ENCODE measurements at places on chromosomes 4 and X.

GRCh38 chr4:10161146-10161545 lies 44.5 kb upstream of the WDR1 start:
- no peak for DNase-seq

- DNase-seq = no peak
Observed at GRCh38 chr4:113294908-113295307, 245.5 kb downstream of the ANK2 start.

GRCh38 chr4:2250357-2251072 lies 8.6 kb upstream of the HAUS3 start:
- peak; percentile 18 for DNase-seq

DNA sequence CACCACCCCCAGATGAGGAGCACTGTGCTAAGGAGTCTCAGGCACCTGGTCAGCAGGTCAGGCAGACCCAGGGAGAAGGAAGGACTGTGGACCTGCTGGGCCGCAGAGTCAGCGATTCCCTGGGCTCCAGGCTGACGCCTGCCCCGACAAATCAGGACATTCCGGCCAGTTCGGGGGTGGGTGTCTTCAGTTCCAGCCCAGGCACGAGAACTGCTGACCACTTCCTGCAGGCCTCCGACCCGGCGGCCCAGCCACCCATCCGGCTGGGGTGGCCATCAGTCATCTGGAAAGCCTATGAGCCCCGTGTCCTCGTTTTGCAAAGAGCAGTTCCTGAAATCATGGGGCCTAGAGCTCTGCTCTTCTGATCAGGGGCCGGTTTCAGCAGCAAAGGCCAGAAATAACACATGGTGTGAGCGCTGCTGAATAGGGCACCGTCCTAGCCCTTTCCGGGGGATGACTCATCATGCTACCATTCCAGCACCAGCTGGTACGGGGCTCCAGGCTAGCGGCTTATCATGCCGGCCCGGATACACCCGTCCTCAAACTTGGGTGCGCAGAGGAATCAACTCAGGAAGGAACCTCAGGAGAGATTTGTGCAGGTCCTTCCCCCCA lies 7.8 kb upstream of the SH3TC1 start:
- DNase-seq = peak; percentile 72

- DNase-seq = peak; percentile 53
Observed at GRCh38 chr4:121307445-121308327, 73.1 kb downstream of the QRFPR start.

GRCh38 chr4:71232056-71232430 lies 106.8 kb upstream of the SLC4A4 start:
- no peak for DNase-seq

DNA sequence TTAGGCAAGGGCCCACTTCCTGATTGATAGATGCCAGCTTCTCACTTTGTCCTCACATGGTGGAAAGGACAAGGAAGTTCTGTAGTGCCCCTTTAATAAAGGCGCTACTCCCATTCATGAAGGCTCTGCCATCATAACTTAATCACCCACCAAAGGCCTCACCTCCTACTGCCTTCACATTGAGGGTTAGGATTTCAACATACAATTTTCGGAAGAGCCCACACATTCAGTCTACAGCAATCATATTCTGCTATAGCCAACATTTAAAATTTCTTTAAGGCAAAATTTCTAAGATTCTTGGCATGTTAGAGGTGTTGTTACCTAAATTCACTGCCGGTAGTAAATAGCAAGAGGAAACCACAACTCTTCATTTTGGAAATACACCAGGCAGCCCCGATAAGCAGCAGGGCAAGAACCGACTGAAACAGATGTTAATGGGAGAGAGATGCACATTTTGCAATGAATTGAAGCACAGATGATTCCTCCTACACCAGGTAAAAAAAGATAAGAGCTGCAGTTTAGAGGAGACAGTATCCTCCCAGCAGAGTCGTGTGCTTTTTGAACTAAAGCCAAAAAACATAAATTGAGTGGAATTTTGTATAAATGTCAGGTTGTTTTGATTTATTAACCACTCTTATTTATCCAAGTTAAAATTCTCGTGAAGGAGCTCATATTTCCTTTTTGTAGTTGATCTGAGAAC lies 594.9 kb downstream of the KCTD8 start:
- no peak for DNase-seq

DNA sequence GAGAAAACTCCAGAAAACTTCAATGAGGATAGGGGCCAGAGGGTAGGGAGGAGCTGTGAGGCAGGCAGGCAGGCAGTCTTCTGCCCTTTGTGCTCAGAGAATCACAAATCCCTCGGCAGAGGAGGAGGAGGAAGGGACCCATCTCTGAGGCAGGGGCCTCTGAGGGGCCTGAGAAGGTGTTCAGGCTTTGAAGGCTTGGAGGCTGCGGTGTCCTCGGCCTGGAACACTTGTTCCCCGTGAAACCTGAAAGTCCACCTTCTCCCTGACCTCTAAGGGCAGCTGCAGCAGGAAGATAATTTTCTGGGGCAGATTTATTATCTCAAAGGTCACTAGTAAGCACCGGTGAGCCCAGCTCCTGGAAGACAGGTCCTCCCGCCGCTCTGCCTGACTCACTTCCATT lies 200.3 kb upstream of the BCOR start:
- DNase-seq = no peak

DNA sequence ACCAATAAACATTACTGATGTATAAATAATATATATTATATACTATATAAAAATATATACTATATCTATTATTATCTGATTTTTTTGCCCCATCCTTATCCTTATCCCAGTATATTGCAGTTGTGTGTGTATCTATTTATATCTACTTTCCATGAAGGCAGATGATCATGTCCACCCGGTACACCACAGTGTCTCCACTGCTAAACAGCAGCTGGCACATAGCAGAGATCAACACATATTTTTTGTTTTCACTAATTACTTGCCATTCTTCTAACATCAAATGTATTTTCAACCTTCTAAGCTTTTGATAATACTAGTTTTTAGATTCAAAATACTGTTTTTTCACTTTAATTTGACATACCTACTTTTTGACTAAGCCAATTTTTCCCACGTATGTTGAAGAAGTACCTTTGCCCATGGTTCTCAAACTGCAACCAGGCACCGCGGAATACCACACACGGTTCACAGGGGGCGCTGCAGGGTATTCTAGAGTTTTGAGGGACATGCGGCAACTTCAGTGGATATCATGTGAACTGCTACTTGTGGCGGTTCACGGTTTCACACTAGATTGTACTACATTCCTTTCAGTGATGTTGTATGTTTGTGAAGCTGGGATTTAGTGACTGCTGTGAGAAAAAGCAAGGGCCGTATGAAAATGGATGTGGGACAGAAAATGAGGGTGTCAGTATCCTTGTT lies 182.5 kb upstream of the NPY2R start:
- DNase-seq = peak; percentile 20

GRCh38 chr4:108097990-108098553 lies 70.7 kb downstream of the LEF1 start:
- no peak for DNase-seq

DNA sequence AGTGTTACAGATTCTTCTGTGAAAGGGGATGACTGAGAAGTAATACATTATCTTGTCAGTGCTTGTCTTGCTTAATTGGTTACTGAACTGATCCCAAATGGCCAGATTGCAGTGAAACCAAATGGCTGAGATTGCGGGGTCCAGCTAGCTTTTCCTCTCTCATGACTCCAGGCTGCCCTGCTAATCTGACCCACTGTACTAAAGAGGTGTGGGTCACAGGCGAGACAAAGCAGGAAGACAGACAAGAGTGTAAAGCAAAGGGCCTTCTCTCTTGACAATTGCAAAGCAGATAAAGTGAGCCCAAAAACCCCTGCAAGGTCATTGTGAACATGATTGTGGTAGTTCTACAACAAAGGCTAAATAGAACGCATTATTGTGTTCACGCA lies 2.1 kb downstream of the TMEM150C start:
- DNase-seq = no peak

GRCh38 chrX:44240036-44240435 lies 103.4 kb downstream of the EFHC2 start:
- no peak for DNase-seq

GRCh38 chr4:875818-876423 lies 50.0 kb upstream of the CPLX1 start:
- DNase-seq = no peak

DNA sequence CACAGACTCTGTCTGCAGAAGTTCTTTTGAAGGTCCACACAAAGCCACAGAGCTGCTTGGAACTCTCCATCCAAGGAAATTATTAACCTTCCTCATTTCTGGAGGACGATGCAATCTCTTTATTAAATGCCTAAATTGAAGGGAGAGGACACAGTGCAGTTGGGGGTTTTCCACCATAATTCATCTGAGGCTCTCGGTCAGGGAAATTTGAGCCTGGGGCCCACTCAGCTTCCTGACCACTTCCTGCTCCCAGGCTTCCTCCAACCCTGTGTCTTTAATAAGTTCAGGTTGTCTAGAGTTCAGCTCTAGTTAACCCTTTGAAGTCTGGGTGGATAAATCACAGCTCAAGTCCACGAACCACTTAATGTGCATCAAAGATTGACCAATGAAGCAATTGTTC lies 58.5 kb downstream of the PRPS1 start:
- DNase-seq = no peak

GRCh38 chr4:101418466-101418865 lies 71.1 kb upstream of the PPP3CA start:
- no peak for DNase-seq

DNA sequence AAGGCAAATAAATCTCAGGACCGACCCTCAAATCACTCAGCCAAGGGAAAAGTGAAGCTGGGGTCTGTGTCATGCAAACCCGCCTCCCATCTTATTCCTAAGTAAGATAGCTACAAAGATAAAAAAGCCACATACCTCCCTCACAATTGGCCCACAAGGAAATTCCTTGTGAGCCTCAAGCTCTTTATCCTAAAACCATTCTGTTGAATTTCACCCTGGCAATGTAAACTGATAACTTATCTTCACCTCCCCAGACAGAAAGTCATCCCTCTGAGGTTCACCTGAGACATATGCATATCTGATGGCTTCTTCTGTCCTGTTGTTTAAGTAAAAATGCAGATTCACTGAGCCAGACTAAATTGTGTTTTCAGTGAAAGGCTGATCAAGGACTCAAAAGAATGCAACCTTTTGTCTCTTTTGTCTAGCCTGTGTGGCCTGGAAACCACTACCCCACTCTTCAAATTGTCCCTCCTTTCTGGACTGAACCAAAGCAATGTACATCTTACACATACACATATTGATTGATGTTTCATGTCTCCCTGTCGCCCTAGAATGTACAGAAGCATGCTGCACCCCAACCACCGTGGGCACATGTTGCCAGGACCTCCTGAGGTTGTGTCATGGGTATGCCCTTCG lies 91.3 kb downstream of the MFAP3L start:
- no peak for DNase-seq

DNA sequence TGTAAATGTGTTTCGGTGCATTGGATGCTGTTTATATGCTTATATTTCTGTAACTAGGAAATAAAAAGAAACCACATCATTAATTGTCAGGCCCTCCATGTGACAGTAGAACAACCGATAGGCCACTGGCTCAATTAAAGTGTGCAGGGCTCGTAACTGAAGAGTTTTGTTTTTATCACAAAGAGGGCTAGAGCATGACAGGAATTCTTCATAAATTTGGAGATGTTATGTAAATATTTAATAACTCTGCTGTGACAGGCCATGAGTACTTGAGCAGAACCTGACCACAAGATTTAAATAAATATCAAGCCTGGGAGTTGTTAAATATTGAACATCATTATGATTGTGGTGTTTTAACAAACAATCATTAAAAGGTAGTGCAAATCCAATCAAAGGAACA lies 55.9 kb downstream of the MID1 start:
- DNase-seq = no peak

DNA sequence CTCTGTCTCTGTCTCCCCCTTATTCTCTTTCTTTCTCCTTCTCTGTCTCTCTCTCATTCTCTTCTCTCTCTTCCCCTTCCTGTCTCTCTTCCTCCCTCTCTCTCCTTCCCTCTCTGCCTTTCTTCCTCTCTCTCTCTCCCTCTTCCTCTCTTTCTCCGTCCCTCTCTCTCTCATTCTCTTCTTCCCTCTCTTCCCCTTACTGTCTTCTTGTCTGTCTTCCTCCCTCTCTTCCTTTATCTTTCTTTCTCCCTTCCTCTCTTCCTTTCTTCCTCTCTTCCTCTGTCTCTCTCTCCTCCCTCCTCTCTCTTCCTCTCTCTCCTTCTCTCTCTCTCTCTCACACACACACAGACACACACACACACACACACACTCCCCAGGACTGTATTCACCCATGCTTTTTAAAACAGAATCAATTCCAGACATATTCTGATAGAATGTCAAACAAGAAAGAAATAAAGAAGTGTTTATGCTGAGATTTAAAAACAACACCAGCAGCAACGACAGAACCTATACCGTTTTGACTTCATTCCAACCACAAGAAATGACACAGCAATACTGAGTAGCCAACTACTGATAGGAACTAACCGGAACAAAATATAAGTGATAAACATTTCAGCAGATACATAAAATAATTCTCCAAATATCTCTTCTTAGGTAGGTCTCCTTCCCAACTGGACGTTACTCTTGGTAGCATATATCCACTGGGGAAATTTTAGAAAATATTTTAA lies 296.7 kb downstream of the ASMT start:
- DNase-seq = no peak

DNA sequence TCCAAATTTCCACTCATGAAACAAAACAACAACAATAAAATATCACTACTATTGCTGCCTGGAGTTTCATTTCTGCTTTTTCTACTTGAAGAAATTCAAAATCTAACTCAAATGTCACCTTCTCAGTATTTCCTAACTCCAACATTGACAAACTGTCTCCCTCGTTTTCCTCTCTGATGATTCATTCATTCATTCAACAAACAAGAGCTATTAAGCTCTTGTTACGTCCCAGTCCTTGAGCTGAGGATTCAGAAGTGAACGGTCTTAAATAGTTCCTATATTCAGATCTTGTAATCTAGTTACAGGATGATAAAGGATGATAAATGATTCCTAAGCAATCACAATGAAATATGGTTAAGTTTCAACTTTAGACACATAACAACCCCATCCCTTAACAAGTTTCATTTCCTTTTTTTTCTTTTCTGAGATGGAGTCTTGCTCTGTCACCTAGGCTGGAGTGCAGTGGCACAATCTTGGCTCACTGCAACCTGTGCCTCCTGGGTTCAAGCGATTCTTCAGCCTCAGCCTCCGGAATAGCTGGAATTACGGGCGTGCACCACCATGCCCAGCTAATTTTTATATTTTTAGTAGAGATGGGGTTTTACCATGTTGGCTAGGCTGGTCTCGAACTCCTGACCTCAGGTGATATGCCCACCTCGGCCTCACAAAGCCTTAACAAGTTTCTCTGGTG lies 1.7 kb downstream of the SLC9B2 start:
- peak; percentile 31 for DNase-seq
